ENCODE measurements at places on chromosomes 6 and 20. TPM values are rescaled to one million over a fixed set of nuclear protein-coding genes. Genes with fewer than 3 reads are reported as not detected.

DNA sequence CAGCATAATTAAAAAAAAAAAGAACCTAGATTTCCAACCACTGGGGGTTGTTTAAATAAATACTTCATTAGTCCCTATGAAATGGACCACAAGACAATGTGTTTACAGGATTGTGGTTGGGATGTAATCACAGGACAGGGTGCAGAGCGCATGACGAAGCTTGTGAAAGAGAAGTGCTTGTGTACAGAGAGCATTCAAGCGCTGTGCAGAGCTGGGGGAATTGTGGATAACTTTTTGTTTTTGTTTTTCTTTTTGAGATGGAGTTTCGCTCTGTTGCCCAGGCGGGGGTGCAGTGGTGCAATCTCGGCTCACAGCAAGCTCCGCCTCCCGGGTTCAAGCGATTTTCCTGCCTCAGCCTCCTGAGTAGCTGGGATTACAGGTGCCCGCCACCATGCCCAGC is 22.3 kb downstream of the LAMA5 start:
- no peak for DNase-seq

DNA sequence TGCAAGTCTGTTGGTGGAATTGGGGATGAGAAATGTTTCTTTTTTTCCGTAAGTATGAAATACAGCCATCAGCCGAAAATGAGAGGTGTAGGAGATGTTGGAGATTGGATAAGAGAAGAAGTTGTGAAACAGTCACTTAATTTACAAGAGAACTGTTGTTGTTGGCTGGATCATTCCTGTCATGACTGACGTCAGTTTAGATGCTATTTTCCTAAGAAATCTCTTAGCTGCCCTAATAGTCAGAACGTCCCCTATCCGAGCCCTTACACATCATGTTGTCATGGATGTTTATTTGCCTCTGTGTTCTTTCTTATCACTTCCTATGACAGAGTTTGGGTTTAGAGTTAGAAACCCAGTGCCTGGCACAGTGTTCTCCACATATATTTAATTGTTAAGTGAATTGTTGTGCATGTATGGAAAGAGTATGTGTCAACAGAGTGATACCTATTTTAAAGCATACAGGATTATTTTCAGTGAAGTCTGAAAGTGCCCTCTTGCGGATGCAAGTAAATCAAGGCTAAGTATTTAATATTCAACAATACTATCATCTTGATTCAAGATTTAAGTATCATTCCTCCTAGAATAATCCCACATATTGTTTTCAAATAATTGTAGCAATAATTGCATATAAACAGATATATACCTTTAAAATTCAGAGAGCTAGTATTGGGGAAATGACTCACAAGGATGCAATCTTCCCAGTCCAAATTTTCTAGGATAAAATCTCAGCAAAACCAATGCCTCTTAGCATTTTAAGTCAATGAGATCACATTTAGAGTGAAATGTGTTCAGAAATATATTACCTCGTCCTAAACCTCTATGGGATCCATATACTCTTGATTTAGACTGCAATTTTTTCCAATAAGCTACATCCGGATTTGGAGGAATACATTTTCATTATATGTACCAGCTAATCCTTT is 309.9 kb upstream of the NOX3 start:
- no peak for DNase-seq

- no peak for DNase-seq
These were observed 146.3 kb upstream of the RNF24 start for GRCh38 chr20:4161401-4162251.

- no peak for DNase-seq
These were observed 7.4 kb upstream of the SLC22A2 start for GRCh38 chr6:160265869-160266476.

DNA sequence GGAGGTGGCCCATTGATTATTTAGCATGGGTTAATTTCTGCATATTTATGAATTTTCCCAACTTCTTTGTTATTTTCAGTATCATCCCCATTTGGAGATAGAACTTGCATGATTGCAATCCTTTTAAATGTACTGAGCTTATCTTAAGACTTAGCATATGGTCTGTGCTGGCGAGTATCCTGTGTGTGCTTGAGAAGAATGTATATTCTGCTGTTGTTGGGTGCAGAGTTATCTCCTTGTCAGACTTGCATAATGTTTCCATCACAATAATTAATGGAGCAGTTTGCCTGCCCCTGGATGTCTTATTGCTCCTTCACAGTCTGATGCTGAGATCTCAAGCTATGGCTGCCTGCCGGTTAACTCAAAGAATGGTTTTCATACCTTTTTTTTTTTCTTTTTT is 112.6 kb downstream of the CDYL start:
- no peak for DNase-seq

GRCh38 chr6:158959552-158959951 is 40.5 kb downstream of the RSPH3 start:
- no peak for DNase-seq

DNA sequence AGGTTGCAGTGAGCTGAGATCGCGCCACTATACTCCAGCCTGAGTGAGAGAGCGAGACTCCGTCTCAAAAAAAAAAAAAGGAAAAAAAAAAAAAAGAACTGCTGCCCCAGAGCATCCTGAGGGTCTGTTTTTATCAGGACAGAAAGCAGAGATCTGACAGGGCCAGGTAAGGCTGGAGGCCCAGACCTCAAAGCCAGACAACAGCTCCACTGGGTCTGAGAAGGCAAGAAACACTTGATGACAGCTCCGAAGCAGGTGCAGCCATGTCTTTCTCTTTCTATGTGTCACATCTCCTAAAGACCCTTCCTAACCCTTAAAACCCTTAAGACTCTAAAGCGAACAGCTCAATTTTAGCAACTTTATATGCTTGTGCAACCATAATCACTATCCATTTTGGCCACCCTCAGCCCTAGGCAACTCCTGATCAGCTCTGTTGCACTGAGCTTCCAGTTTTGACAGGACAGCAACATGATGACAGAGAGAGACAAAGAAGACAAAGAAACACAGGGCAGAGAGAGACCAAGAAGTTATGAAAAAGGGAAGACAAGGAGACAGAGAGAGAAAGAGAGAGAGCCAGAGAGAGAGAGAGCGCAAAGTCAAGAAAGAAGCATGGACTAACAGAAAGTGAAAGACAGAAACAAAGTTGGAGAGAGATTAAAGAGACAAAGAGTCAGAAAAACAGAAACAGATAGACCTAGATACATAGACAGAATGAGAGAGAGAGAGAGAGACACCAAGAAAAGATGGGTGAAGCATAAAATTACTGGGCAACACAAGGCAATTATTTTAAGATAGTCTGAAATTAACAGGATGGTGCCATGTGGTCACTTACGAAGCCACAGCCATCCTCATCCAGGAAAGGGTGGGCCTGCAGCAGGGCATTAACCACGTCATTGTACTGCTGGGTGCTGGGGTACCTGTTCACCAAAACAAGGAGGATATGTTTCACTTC is 39.2 kb downstream of the SAMD3 start:
- DNase-seq, result no peak

GRCh38 chr20:56776345-56776744 is 147.2 kb downstream of the TFAP2C start:
- no peak for DNase-seq

DNA sequence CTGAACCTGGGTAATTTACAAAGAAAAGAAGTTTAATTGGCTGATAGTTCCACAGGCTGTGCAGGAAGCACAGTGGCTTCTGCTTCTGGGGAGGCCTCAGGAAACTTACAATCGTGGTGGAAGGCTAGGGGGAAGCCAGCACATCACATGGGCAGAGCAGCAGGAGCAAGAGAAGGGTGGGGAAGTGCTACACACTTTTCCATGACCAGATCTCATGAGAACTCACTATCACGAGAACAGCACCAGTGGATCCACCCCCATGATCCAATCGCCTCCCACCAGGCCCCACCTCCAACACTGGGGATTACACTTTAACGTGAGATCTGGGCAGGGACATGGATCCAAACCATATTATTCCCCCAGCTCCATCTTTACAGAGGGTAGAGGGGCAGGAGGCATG is 166.4 kb downstream of the NFATC2 start:
- DNase-seq, result no peak

DNA sequence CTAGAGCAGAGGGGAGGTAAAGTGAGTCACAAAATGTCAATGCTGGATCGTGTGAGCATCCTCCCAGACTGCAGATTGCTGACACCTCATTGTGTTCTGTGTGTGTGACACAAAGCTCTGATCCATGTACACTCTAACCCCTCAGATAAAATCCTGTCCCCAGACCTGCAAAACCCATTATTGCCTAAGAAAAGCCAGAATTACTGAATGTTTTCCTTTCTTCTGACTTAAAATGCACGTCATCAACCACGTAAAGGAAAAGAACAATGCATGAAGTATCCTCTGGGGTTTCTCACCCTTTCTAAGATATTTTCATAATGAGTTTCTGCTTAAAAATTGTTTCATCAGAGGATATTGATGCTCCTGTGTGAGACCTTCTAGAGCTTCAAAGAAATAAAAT is 218.0 kb upstream of the PREP start:
- DNase-seq, result no peak

- DNase-seq, result no peak
These were observed 36.6 kb downstream of the MYB start for GRCh38 chr6:135217663-135218062.

GRCh38 chr6:32819729-32820128 is 2.9 kb upstream of the HLA-DOB start:
- no peak for DNase-seq

DNA sequence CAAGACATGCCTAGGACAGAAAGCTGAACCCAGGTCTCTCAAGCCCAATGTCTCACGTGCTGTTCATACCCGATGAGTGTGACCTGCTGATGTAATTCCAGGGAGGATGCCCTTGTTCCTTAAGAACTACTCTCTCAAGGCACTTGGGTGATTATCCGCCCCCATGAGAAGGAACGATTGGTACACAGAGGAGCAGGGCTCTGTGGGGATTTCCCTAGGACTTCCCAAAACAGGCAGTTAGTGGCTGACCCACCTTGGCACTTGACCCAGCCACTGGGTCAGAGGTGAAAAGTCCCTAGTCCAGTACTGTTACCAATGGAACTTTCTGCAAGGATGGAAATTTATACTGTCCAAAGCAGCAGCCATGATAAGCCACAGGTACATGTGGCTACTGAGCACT is 9.2 kb upstream of the BPIFB6 start:
- no peak for DNase-seq

KHDC1L gene
- total RNA-seq, result not detected

CDSN gene
- total RNA-seq, result not detected

RAB44 gene
- 0.07 TPM for total RNA-seq

TRIM40 gene
- total RNA-seq, result not detected

GCNT2 gene
- 41.8 TPM for total RNA-seq
